T follicular helper cell (primary cell): ENCODE measurements at places on chromosomes 12 and 14.

GRCh38 chr14:21617614-21618013 lies 17.1 kb downstream of the OR10G2 start:
- no peak for DNase-seq

GRCh38 chr12:8453021-8453513 lies 2.7 kb upstream of the CLEC6A start:
- DNase-seq: no peak

DNA sequence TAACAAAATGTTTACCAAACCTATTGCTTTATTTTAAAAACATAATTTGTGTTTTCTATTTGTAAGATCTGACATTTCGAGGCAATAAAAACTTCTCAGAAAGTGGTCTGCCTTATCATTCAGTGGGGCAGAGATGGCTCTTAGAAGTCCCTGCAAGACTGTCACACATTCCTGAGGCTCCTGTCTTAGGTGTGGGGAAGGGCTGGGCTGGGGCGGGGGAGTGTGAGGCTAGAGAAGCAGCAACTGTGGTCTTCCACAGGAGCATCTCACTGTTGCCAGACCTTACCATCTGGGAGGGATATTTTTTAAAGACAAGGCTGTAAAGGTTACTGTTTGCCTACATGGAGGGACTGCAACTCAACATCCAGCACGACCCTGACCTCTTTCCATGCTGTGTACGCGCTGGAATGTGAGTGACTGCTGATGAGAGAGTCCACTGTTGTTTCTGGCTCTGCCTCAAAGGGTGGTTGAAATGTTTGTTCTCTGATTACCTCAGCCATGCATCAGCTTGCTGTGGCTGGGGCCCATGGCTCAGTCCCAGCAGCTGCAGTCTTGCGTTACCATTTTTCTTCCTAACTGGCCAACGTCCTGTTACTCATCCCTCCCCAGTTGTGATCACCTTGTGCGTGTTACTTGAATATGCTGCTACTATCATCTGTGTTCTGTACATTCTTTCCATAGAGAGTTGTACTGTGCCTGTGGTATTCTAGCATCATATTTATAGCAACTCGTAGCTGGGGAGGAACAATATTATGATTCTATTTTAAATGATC lies 12.4 kb downstream of the ERG28 start:
- DNase-seq: no peak

DNA sequence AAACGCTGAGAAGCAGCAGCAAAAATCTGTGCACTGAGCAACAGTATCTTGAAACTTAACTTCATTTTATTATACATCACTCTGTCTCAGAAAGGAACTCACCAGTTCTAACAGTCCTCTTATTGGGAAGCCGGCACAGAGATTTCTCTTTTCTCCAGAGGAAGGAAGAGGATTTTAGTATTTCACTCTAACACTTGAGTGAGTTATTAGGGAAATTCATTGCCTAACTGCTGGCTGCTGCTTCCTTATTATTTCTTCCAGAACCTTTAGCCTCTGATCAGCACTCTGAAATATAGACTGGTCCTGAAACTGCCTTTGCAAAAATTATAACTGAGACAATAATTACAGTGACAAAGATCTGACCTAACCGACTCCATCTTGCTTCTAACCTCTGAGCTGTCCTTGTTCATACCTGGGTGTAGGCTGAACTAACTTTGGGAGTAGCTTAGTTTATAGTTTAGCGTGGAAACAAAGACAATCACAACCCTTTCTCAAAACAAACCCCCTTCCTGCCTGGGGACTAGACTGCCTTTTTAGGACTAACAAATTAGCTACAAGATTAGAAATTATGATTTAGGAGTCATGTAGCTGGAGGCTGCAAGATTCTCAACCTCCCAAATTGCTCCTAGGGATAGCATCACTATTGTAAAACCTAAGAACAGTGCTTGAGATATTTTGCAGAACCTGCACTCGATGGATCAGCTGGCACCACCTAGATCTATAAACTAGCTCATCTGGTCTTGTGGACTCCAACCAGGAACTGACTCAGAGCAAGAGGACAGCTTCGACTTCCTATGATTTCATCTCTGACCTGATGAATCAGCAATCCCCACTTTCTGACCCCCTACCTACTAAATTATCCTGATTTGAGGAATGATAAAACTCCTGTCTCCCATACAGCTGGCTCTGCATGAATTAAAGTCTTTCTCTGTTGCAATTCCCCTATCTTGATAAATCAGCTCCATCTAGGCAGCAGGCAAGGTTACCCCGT lies 117.5 kb downstream of the DYRK2 start:
- no peak for DNase-seq
